Fibroblast of mammary gland (primary cell): ENCODE measurements at places on chromosomes 1 and 21.
A peak's percentile ranks its signal among the peaks of the same experiment; 100 is the strongest.

- no peak for DNase-seq
Observed at GRCh38 chr1:5989286-5989605, 3.0 kb downstream of the NPHP4 start.

- DNase-seq = no peak
Observed at GRCh38 chr1:47935856-47936255, 61.3 kb downstream of the TRABD2B start.

- DNase-seq = no peak
Observed at GRCh38 chr1:71785000-71785399, 497.3 kb downstream of the NEGR1 start.

DNA sequence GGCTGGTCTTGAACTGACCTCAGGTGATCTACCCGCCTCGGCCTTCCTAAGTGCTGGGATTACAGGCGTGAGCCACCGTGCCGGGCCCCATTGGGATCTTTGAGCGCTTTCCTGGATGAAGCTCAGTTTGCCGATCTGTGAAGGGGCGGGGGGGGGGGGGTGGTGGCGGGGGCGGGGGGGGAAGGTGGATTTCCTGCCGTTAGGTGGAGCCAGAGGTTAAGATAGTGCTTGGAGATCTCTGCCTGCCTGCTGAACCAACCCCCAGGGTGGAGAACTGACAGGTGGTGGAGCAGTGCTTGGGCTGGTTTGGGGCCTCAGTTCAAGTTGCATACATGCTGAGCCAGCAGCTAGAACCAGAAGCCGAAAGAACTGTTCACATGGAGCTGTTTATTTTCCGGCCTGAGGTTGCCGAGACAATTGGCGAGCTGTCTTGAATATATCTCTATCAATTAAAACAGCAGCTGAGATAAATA, 1.7 kb downstream of the TMCC2 start:
- DNase-seq = peak; percentile 43

DNA sequence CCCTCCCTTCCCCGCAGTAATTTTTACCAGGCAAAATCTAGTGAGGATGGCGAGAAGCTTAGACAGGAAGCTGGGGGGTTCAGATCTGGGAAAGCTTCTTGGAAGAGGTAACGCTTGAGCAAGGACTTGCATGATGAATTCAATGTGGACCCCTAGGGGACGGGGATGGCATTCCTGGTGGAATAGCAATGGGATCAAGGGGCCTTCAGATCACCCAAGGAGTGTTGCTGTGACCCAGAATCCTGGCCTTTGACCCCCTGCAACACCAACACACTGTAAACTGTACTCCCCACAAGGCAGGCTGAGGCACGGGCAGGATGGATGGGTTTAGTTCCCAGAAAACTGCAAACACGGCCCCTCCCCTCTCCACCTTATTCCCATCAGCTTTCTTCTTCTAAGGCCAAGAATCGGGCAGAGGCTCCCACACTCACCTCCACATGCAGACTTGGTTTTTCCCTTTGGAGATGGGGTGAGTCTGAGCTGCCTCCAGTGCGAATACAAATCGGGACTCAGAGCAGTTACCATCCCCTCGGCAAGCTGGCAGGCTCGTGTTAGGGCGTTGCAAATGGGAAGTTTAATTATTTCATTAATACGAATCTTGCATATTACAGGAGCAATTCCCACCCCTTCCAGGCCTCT, 20.1 kb downstream of the DISP3 start:
- DNase-seq = no peak

DNA sequence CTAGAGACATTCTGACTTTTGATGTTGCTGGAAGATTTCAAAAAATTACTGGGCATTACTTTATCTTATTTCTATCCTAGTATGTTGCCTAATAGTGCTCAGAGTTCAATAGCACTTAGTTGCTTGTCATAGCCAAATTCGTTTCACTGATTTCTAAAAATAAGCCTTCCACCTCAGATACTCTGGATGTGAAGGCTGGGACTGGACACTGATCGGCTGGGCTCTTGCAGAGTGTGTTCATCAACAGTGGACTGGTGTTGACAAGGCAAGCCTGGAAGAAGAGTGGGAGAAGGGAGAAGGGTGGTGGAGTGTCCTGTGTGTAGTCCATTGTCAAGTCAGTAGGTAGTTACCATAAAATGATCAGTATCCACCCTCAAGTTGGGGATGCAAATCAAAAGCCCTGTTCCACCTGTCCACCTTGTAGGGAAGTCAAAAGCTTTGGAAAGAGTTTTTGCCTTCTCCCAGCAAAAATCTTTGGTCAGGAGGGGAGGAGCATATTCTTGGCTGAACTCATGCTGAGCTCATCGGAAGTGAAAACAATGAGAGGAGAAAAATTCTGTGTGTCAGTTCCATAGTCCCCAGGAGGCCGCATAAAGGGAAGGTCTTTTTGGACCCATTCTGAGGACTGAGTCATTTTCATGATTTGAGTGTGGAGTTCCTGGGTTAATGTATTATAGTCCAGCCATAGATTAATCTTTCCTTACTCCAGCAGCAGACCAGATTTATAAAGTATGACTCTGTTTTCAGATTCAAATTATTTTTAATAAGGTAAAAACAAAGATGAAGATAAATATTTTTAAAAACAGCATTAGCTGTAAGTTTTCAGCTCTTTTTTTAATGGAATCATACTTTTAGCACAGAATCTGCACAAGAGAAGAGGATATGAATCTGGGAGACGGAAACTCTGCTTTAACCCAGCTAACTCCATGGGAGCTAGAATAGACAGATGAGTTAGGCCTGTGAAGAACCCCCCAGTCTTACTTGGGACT, 99.5 kb upstream of the BMP8A start:
- DNase-seq = peak; percentile 91

DNA sequence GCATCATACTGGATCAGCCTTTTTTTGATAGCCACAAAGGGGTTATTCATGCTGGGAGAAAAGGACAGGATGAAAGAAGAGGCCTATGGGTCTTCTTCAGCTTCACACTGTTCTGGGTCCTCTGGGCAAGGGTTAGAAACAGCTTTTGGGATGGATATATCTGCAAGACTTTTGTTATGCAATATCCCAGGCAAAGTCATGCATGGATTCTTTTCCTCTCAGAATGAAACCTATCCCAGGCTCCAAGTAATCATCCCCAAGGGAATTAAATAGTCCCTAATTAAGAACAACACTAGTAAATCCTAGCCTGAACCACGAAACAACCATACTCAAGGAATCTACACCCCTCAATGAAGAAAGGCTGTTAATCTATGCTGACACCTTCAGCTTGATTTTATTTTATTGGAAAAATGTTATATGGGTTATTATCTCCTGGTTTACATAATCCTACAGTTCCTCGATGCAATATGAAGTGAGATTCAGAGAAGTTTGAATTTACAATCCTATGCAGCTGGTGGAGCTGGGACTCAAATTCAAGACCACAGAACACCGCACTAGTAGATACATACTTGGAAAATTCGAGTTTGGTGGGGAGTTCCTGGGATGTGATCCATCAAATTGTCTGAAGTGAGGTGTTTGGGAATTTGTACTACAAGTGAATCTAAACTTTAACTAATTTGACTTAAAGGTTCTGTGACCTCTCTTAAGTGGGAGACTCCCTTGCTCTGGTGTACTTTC, 338.6 kb downstream of the TBX15 start:
- DNase-seq = no peak

DNA sequence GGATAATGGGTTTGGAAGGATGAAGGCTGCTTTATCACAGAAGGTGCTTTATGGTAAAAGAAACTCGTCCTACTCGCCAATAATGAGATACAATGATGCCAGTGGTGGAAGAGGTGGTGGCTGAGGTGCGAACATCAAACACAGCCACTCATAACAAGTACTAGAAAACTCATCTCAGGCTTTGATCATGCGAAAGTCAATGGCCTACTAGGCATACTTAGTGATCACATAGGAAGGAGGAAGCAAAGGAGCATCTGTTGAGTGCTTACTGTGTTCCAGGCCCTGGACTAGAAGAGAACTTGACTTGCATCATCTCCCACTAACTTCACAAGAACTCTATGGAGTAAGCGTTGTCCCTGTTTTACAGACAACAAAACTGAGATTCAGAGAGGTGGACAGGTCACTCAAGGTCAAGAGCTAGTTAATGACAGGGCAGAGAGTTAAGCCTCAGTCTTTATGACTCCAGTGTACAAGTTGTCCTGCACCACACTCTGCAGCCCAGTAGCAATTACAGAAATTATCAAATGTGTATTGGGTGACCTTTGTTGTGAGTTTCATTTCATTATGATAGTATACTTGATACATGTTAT, 33.6 kb downstream of the RUNX1 start:
- no peak for DNase-seq

DNA sequence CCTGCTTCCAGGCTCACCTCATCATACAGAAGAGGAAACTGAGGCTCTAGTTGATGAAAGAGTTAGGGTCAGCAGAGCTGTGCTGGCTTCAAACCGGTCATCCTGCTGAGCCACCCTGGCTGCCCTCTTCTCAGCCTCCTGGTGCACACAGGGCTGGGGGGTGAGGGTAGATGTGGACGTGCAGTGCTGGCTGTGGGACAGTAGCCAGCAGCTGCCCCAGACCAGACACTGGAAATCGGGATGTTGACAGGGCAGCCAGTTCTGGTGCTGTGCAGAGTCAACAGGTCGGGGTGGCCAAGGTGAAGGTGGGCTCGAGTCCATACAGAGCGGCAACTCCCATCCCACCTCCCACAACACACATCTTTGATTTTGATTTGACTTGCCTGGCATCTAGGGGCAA, 1.5 kb upstream of the CLCNKA start:
- DNase-seq = no peak

DNA sequence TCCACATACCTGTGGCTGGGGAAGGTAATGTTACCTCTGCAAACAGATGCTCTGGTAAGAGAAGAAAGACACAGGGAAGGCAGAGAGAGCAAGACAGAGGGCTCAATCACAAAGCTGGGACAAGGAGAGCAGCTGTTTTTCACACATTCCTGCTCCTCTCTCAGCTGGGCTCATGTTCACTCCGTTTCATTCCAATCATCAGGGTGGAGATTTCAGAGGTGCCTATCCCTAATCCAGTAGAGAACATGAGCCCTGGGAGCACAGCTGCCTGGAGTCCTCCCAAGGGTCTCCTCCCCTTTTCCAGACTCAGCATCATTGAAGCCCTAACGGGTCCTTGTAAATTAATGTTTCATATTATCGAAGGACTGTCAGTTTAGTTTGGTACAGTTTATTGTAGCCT, 19.4 kb downstream of the GADD45A start:
- DNase-seq = no peak

DNA sequence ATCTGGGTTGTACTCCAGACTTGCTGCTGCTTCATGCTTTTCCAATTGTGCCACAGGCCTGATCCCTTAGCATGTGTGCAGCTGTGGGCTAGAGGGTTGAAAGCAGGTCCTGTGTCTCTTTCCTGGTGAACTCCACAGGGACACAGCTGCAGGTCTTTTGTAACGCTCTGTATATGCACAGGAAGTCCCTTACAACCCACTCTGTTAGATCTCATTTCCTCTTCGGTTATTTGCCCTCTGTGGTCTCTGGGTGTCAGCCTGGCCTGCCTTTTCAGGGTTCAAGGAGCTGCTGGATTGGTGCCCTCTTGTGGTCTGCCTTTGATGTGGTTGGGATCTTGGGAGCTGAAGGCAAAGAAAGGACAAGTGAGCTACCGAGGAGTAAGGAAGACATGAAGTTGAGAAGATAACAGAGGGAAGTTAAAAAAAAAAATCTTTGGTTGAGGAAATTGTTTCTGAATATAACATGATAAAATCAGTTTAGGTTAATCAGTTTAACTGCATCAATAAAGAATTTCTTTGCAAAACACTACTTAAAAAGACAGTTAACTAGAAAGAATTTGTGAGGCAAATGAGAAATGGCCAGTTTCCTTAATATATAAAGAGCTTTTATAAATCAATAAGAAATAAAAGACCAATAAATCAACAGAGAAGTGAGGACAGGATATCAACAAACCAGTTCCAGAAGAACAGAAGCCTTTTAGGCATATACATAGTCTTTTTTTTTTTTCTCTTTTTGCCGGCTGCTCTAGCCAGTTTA, 44.1 kb downstream of the UCK2 start:
- DNase-seq = peak; percentile 53

DNA sequence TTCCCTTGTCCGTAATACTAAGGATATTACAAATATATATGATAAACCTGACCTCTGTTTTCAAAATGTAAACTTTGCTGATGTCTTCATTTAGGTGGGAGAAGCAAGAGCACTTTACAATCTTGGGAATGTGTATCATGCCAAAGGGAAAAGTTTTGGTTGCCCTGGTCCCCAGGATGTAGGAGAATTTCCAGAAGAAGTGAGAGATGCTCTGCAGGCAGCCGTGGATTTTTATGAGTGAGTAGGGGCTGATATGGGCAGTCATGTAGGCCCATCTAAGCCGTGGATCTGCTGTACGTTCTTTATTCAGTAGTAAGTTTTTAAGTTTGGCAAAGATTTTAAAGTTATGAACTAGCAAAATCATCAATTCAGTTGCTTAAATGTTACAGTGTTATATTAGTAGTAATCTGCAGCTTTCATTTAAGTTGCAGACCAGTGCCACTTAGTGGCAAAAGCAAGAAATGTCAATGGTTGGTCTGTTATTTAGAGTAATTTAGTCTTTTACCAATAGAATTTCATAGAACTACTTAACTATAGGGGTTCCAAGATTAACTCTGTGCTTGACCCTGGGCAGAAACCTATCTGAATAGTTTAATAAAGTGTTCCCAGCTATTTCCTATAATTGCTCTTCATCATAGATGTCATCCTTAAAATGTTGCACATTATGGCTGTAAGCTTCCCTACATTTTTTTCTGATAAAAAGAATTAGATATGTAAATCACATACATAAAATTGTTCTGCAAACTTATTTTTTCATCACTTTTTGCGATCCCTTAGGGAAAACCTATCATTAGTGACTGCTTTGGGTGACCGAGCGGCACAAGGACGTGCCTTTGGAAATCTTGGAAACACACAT, 21.3 kb downstream of the GPSM2 start:
- DNase-seq = peak; percentile 81

DNA sequence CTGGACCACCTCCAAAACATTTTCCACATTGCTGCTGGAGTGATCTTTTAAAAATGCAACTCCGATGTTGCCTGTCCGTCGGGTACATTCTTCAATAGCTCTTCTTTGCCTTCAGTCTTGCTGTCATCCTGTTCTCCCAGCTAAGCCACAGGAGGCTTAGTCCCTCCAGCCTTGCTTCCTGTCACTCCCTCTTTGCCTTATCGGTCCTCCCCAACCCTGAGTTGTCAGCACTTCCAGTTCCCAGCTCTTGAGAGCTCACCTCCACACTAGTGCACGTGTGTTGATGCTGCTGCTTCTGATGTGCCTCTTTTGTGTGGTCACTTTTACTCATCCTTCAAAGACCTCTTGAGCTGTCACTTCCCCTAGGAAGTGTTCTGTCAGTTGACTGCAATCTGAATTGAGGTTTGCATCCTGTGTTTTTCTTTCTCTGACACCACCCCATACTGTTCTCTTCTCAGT, 15.3 kb downstream of the UCK2 start:
- peak; percentile 34 for DNase-seq

DNA sequence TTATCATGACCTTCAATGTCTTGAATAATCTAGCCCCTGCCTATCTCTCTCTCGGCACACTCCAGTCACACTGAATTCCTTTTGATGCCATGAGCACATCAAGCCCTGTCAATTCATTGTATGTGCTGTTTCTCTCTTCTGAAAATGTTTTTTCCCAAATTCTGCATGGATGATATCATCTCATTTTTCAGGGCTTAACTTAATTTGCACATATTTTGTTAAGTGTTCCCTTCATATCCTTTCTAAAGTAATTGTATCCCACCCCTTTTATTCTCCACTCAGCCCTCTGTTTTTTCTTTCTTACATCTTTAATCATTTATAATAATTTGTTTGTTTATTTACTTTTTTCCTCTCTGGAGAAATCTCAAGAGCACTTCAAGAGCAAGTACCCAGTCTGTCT, 149.9 kb downstream of the ZNF326 start:
- no peak for DNase-seq
